Activated naive CD4-positive, alpha-beta T cell (primary cell): ENCODE measurements at places on chromosomes 16 and 17.

- DNase-seq = no peak
These were observed 23.4 kb upstream of the RBFOX3 start for GRCh38 chr17:79633993-79634813.

DNA sequence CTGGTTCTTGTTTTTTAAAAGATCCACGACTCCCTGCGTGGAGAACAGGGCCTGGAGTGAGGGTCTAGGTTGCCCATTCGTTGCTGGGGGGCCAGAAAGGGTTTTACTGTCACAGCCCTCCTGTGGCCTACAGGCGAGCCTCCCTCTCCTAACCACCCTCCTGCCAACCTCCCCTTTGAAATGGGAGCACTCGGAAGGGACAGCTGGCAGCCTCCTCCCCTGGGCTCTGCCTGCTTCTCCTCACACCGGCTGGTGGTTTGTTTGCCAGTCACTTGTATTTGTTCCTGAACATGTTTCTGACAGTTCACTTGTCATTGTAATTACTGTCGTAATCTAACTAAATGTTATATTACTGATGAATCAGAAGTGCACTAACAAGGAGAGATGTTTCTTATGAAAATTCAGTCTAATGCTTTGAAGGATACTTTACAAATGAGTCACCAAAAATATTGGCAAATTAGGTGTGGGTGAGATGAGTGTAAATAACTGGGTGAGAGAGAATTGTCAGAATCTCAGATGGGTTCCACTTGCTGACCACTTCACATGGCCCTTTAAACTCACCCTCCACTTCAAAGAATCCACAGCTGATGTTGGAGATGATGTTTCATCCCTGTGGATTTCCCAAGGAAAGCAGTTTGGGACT lies 2.7 kb upstream of the SPPL2C start:
- no peak for DNase-seq

DNA sequence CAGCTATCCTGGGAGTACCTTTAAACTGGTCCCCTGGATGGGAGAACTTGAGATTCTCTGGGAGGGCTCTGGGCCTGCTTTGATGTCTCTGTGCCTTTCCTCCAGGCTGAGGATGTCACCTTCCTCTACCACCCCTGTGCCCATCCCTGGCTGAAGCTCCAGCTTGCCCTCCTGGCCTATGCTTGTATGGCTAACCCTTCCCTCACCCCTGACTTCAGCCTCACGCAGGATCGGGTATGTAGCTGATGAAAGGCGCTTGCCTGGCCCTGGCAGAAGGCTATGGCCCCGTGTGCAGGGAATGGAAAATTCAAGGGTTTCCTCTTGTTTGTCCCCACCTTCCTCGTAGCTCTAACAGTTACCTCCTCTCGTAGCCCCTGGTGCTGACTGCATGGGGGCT lies 3.0 kb downstream of the TP53I13 start:
- DNase-seq = no peak

DNA sequence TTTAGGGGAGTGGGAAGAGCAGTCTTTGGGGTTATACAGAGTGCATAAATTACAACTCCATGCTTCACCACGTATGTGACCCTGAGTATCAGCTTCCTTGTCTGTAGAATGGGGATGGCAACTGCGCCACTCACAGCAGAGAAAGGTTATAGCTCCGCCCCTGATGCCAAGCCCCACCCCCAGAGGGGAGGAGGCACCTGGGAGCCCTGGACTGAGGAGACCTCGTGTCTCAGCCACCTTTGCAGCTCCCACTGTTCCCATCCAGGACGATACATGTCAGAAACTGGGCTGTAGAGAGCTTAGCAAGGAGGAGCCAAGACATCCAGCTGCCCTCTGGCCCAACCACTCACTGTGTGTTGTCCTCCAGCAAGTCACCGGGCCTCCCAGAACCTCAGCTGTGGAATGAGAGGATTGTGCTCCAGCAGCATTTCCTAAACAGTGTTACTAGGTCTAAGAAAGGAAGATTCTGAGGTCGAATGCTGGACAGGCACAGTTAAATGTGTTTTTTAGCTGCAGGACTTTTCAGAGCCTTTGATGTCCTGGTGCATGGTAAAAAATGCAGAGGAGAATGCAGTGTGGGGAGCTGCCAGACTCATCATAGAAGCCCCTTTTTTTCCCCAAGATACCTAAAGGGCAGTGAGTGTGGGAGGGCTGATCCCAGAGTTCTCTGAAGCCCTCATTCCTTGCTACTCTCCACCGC lies 49.4 kb downstream of the BEAN1 start:
- no peak for DNase-seq

GRCh38 chr16:51440131-51440889 lies 289.2 kb upstream of the SALL1 start:
- no peak for DNase-seq

- DNase-seq = no peak
These were observed 1.8 kb downstream of the HMOX2 start for GRCh38 chr16:4477966-4478365.

DNA sequence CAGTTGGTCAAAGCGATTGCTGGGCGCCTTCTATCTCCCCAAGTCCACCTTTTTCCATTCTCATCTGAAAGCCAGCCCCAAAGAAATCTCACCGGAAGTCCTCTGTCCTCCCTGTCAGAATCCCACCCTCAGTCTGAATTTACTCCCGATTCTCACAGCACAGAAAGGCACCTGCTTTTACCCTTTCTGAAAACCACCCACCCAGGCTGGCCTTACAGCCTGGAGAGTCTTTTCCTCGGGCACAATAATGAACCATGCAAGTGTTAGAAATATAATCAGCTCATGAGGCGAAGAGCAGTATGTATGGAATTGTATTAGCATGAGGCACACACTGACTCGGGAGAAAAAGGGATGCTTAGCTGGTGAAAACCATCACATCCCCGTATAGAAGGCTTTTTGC lies 1.2 kb upstream of the ZFHX3 start:
- DNase-seq = no peak

DNA sequence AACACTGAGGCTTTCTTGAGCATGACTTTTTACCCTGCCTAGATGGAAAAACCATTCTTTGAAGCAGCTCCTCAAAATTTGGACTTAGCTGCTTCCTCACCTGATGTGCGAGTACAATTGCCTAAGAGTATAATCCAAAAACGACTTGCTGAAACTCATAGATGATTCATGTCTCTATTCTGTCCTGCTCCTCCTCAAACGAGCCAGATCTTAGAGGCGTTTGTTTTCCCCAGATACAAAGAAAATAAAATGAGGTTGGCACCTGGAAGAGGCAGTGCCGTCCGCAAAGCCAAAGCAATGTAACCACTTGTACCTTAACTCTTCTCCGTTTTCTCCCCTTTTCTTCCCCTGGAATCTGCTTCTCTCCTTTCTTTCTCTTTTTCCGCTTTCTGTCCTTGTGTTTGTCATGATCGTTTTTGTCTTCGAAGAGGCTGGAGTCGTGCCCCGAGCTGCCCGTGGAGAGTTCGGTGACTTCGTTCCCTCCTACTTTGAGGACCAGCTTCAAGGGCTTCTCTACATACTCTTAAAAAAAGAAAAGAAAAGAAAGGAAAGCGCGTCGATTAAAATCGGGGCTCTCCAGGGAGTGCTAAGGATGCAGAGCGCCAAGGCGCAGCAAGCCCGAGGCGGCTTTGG lies 895 bp downstream of the BRD7 start:
- DNase-seq = no peak

DNA sequence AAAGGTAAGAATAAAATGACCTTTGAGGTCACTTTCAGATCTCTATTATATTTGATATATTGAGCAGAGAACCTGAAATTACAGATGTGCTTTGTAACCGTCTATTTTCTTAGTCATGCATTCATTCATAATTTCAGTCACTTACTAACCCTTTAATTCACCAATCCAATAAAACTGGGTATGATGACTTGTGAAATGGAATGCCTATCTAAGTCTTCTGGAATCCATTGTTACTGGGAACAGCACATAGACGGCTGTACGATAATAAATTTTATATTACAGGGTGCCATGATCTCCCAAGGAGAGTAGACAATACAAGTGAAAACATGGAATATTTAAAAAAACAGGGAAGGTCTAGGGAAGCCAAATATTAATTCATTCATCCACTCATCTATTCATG lies 22.9 kb downstream of the CDH11 start:
- DNase-seq = no peak
